Activated CD8-positive, alpha-beta T cell treated with anti-CD3 and anti-CD28 coated beads for 36 hours (primary cell): ENCODE measurements at places on chromosomes 1 and 21. TPM values are rescaled to one million over a fixed set of nuclear protein-coding genes. Genes with fewer than 3 reads are reported as not detected.

SLC26A9 gene
- not detected for total RNA-seq

DNA sequence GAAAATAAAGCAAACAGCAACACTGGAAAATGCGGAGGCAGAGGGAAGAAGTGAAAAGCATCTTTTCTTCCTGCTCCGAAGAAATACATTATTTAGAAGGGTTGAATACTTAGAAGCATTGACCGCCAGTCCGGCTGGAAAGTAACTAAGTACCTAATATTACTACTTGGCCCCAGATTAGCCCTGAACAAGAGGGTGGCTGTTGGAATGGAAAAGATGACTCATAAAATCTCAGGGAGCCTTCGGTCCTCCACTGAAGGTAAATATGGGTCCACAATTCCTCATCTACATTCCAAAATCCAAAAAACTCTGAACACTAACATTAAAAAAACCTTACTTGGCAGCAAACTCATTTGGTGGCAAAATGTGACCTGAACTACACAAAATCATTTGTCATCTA lies 40.1 kb downstream of the BCAR3 start:
- no peak for DNase-seq

ATP1A2 gene
- not detected for total RNA-seq

DNA sequence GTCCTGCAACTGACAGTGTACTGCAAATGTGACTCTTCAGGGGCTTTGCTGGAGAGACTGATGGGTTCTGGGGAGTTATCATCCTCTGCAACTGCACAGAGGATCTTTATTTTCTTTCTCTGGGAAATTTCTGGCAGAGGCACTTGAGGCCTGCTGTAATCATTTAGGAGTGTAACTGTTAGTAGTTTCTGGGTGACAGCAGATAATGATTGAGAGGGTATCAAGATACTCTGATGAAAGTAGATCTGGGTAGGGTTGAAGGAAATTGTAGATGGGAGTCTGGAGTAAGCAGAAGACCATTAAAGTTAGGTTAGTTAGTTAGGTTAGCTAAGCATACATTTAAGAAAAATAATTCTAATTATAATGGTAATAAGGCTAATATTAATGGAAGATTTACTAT lies 11.0 kb upstream of the DDR2 start:
- DNase-seq, result no peak

DMRTB1 gene
- not detected for total RNA-seq

JMJD4 gene
- total RNA-seq, result 16.2 TPM

OLFML2B gene
- not detected for total RNA-seq

DNA sequence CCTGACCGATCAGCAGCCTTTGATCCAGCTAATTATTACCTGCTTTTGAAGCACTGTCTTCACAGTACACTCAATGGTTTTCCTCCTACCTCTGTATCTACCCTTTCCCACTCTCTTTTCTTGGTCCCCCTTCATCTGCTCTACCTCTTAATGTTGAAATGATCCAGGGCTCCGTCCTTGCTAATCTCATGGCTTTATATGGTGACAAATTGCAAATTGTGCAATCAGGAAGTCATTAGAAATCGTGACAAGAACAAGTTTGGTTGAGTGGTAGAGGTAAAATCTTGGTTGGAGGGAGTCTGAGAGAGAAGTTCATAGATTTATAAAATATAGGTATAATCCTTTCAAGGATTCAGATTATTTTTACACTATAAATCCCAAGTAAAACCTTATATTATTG lies 9.6 kb upstream of the CYB5R1 start:
- no peak for DNase-seq

DNA sequence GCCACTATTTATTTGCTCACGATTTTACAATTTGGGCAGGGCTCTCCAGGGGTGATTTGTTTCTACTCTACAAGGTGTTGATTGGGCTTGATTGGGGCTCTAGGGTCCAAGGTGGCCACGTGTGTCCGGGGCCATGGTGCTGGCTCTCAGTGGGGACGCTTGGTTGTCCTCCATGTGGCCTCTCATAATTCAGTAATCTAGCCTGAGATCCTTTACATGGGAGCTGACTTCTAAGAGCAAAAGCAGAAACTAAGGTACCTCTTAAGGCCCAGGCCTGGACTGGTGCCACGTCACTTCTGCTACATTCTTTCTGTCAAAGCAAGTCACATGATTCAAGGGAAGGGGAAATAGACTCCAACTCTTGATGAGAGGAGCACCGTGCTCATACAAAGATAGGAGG lies 8.1 kb upstream of the PSRC1 start:
- no peak for DNase-seq

GRCh38 chr21:29449306-29449950 lies 150.7 kb downstream of the BACH1 start:
- DNase-seq, result peak; percentile 36

GRCh38 chr1:204705888-204706837 lies 20.6 kb upstream of the LRRN2 start:
- no peak for DNase-seq

GJA8 gene
- total RNA-seq, result not detected

FALEC gene
- total RNA-seq, result not detected

SPRR5 gene
- not detected for total RNA-seq

DNA sequence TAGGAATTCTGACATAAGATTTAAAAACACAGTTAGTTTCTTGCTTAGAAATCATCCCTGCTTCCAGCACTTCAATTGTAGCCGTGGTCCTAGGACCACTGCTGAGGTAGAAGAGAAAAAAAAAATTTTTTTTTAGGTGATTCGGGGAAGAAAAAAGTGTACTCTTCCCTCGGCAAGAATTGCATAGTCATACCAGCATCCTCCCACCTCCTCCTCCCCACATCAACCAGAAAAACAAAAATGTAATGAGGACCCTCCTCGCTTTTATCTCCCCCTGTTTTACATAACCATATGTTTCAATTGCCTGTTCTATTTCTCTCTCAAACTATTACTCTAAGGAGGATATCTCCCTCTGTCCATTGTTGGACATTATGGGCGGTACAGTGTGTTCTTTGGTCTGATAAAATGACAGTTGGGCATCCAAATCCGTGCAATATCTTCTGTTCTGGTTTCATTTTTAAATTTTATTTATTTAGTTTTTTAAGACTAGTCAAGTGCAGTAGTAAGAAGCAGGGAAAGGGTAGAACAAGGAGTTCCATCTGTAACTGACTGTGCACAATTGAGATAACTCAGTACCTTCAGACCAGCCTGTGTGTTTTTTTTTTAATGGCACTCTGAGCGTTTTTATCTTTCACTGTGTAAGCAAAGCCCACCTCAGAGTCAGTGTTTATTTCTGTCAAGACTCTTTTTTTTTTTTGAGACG lies 10.4 kb upstream of the MFSD2A start:
- DNase-seq, result no peak

DNA sequence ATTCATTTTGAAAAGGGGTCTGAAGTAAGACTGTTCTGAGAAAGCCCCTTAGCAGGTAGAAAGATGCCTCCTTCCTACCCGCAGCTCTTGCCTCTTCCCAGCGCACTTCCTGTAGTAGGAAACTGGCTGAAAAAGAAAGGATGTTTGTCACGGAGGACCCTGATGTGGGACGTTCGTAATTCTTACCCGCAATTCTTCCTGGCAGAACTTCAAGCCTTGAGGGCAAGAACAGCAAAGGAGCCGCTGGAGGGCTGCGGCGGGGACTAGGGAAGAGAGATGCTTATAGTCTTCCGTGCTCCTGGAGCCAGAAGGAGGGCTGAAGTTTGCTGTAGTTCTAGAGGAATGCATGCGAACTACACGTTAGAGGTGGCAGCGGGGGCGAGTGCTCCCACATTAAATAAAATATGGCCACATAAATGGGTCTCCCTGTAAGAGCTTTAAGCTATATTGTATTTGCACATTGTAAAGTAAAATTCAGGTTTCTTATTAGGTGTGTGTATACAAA lies 6.3 kb downstream of the C1orf53 start:
- no peak for DNase-seq

IL22RA1 gene
- not detected for total RNA-seq

DNA sequence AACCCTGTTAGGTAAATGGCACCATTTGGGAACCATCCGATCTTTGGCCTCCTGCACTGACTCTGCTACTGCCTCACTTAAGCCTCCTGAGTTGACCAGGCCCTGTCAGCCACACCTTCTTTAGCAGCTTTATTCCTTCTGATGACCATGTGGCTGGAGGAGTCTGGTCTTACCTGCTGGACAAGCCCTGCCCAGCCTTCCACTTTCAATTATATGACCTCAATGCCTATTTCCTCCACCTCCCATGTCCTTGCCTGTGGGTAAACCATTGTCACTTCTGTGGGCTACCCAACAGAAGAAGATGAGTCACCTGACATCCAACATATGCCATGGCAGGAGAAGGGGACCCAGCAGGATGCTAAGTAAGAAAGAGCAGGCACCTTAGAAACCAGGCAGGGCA lies 393.8 kb downstream of the NTNG1 start:
- no peak for DNase-seq

DNA sequence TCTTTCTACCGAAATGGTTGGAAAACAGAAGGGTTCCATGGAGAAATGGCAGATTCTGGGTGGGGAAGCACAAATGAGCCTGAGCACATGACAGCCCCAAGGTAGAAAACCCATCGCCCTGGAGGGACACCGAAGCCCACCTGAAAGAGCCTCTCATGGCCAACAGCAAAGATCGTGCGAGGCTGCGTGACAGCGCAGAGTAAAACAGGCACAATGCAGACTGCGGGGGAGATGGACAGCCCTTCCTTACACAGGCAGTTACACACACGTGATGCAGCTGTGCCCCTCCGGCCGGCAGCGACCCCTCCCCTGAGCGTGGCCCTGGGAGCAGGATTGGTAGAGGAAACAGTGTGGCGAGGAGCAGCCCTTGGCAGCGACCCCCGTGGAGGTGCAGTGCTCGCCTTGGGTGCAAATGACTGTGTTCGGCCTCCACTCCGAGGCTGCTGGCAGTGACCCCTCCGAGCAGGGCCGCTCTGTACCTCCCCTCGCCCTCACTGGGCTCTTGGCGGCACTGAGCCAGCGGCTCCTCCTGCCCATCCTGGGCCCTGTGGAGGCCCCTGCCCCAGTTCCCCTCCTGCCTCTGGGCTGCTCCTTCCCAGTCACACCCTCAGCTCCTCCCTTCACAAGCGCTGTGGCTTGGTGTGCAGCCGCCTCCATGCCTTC lies 120.9 kb upstream of the COL6A1 start:
- no peak for DNase-seq

- peak; percentile 64 for DNase-seq
Observed at GRCh38 chr1:31765041-31765467, 914 bp upstream of the ADGRB2 start.
